ENCODE measurements at places on chromosomes 3 and 15.

- DNase-seq = no peak
Measured at GRCh38 chr3:13508496-13508895, 28.4 kb downstream of the HDAC11 start.

- no peak for DNase-seq
Measured at GRCh38 chr3:193207290-193208273, 33.4 kb upstream of the PLAAT1 start.

GRCh38 chr3:156532730-156533129 lies 22.2 kb downstream of the SSR3 start:
- no peak for DNase-seq

GRCh38 chr15:84598993-84599392 lies 1.8 kb upstream of the ZSCAN2 start:
- DNase-seq = no peak

GRCh38 chr3:63069806-63070475 lies 194.7 kb upstream of the CADPS start:
- no peak for DNase-seq

- DNase-seq = no peak
Measured at GRCh38 chr3:160661660-160662059, 15.3 kb upstream of the ARL14 start.
